ENCODE measurements at places on chromosomes 1 and 21.

DNA sequence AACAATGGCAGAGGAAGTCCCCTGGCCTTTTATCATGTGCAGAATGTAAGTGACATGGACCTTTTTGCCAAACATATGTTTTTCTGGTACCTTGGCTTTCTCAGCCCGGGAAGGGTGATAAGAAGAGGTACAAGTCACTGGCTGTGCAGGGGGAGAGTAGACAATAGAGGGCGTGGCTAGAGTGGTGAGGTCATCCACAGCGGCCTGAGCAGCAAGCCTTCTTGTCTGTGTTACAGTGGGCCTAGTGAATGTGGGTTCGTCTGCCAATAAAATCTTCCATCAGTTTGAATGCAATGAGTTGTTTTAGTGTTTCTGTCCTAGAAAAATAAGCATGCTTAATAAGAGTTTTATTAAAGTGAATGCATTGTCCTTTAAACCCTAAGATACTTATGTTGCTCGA, 59.0 kb upstream of the PGD start:
- DNase-seq, result no peak

GRCh38 chr21:44456214-44456914, 1.1 kb downstream of the LRRC3 start:
- no peak for DNase-seq

DNA sequence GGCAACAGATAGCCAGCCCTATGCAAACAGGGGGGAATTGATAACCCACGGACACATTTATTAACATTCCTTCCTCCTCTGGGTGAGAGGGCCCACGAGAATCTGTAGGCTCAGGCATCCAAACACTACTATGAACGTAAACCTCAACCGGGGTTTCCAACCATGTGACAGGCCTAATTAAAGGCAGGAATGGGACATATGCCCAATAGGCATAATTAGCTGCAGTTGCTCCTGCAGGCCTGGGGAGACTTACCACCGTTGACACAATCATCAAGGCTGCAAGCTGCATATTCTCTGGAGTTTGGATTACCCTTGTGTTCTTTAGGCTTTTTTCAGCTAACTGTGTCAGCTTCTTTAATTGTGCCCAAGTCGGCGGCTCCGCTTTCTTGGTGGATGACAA, 22.2 kb upstream of the GBP1 start:
- DNase-seq, result no peak

DNA sequence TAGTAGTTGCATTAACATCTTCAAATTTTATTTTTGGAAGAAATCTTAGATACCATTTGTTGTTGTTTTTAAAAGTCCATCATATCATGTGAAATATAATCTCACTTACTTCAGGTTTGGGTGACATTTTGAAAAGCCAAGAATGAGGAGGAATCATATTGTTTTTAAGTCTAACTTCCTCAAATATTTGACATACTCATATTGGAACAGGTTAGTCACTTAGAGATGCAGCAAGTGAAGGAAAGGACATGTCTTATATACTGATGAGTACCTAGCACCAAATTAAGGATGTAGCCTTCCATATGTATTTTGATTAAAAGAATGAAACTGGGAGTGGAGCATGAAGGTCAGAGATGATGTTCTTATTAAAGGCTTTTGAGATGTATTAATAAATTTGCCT, 23.9 kb downstream of the GBP2 start:
- DNase-seq, result no peak

- no peak for DNase-seq
Measured at GRCh38 chr1:37999430-38000232, 5.7 kb downstream of the FHL3 start.

GRCh38 chr1:164783778-164784555, 225.0 kb downstream of the PBX1 start:
- DNase-seq, result no peak

DNA sequence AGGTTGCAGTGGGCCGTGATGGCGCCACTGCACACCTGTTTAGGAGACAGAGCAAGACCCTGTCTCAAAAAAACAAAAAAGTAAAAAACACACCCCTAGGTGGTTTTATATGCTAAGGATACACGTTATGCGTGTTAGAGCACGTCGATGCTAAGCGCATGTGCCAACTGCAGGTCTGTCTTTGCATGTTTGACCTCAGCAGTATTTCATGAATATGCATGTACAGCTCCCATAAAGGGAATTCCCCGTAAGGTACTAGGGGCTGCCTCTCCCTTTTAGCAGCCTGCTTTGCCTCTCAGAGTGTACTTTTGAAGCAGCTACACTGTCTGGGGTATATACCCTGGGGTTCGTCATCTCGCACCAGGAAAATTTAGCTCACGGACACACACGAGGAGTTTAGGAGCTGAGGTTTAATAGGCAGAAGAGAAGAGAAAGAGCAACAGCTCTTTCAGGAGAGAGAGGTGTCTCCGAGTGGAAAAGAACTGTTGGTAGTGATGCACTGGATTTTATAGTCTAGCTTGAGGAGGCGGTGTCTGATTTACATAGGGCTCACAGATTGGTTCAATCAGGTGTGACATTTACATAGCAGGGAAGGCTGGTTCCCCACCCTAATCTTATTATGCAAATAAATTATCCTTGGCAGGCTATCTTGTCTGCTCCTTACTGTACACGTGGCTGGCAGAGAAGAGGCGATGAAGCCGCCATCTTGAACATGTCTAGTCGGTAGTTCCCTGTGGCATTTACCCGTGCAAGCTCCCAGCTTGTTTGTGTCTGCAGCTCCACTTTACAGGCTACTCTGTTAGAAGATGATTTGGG, 4.2 kb upstream of the OTUD3 start:
- no peak for DNase-seq

DNA sequence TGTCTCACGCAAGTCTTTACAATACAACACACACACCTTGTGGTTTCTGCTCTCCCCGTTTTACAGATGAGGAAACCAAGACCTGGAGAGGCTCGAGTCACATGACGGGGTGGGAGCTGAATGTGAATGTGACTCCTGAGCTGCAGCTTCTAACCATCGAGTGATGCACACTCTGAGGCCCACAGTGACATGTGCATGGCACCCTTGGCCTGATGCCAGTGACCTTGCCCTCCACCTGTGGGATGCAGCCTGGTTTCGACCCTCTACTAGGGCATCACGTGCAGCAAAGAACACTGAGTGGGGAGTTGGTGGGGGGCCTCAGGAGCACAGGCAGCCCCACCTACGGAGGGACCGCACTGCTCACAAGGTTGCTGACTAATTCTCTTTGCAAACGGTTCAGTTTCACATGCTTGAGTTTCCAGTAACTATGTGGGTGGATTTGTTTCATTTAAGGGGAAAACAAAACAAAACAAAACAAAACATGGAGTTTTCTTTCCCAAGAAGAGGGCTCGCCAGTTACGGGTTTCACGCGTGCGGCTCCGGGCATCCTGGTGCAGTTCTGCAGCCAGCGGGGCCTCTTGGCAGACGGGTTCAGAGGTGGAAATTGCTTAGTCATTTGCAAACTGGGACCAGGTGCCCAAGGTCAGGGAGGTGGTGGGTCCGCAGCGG, 22.9 kb downstream of the SPSB1 start:
- peak; percentile 52 for DNase-seq

GRCh38 chr1:223716302-223716862, 4.0 kb downstream of the CAPN2 start:
- DNase-seq, result no peak
